ENCODE measurements at places on chromosomes 2 and 18.

- no peak for DNase-seq
Measured at GRCh38 chr2:239756031-239756789, 268.9 kb downstream of the NDUFA10 start.

- no peak for DNase-seq
Measured at GRCh38 chr2:68027959-68028358, 34.8 kb downstream of the C1D start.

GRCh38 chr2:18910843-18911242, 321.5 kb upstream of the NT5C1B start:
- no peak for DNase-seq

DNA sequence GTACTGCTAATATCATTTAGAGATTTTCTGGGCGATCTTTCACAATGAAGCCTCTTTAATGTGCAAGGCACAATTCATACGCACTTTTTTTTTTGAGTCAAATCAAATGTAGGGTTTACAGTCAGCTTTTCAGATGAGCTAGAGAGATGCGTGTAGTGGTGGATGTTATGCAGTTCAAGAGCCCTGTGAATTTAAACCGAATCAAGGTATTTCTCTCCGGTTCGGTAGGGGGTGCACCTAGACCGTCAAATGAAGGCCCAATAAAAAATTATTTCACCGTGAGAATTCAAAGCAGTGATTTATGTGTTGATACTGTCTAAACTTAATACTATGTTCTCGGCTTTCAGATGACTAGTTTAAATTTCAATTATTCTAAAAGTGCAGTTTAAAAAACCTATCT, 1.1 kb downstream of the PTH2R start:
- DNase-seq, result no peak
